ENCODE measurements at places on chromosomes 6 and 20.

GRCh38 chr6:139857143-139857542 is 482.7 kb upstream of the CITED2 start:
- DNase-seq, result no peak

DNA sequence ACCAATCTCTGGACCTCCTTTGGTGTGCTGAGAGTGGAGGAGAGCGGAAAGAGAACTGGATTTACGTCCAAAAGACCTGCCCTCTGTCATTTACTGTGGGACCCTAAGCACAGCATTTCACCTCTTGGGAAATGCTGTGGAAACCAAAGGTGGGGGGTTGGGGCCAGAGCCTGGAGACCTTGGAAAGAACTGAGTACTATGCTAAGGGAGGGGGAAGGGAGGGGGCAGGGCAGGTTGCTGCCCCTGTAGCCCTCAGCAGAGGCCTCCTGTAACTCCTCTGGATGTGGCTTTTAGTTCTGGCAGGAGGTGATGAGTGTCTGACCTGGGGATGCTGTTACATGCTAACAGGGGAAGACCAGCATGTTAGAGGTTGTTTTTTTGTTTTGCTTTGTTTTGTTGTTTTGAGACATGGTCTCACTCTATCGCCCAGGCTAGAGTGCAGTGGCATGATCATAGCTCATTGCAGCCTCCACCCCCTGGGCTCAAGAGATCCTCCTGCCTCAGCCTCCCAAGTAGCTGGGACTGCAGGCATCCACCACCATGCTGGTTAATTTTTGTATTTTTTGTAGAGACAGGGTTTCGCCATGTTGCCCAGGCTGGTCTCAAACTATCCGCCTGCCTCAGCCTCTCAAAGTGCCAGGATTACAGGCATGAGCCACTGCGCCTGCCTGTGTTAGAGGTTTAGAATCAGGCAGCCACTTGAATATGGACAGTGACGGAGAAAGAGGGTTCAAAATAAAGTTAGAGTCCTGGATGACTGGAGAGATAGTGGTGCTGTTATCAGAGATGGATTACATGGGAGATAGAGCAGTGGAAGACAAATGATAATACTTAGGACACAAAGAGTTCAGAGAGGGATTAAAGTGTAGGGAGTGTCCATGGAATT is 18.4 kb upstream of the PARD6B start:
- no peak for DNase-seq

- DNase-seq, result no peak
These were observed 54.5 kb downstream of the TRMT11 start for GRCh38 chr6:126040826-126041225.

DNA sequence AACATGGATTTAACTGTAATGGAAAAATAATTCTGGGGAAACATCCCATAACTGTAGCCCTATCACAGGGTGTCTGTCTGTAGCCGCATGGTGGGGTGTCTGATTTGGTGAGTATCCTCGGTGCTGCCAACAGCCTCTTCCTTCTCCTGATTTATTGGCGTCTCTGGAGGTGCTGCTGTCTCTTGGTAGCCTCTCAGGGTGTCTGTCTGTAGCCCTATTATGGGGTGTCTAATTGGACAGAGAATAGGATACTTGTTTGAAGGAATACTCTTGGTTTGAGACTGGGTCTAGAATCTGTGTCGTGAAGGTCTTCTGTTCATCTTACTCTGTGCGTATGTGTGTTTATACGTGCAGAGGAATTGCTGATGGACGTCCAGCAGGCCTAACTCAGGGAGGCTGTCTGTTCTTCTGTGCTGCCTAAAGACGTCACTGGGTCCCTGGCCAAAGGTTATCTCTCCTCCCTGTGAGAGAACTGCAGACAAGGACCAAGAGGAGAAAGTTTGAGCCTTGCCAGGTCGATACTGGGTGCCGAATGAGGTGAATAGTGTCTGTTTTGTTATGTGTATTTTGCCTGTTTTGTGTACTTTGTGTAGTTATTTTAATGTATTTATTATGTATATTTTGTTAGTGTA is 18.9 kb upstream of the AGPAT4 start:
- DNase-seq, result no peak

DNA sequence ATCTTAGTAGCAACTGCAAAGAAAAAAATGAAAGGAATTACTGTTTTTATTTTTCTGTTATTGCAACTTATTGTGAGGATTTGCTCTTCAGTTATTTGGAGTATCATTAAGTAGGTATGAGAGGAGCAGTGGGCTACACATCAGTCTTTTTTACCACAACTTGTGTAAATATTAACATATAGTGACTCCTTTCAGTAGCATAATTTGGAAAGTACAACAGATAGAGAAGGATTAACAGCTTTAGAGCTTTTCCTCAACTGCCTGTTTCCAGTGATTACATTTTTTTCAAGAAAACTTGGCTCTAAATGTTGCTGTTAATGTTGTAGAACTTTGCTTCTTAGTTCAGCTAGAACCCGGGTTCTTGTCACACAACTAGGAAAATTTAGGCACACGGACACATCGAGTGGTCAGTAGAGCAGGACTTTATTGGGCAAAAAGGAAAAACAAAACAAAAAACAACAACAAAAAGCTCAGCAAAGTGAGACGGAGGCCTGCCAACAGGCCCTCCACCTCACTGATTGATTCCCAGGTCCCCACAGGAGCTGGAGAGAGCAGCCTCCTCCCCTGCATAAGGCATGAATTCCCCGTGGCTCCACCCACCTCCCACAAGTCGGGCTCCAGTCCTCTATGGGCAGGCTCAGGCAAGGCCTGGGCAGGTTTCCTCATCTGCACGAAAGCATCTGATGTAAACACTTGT is 75.1 kb downstream of the ADGRG6 start:
- no peak for DNase-seq

GRCh38 chr20:2400290-2400689 is 19.6 kb downstream of the TGM6 start:
- DNase-seq, result no peak
